ENCODE measurements at places on chromosomes 4 and X.

- no peak for DNase-seq
These were observed 48.3 kb downstream of the CD99L2 start for GRCh38 chrX:150849996-150850720.

DNA sequence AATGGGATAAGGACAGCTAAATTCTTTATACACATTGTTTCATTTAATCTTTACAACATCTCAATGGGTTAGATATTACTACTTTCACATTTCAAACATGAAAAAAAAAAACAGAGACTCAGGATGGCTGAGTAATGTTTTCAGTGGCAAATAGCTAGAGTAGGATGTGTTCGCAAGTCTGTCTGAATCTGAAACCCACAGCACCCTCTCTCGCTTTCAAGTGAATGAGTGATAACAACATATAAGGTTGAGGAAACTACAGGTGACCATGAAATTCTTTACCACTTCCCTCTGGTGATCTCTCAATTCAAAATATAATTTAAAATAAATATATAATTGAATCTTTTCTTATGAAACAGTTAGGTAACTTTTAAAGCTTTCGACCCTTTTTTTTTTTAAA is 162.6 kb downstream of the PRR32 start:
- DNase-seq = no peak

DNA sequence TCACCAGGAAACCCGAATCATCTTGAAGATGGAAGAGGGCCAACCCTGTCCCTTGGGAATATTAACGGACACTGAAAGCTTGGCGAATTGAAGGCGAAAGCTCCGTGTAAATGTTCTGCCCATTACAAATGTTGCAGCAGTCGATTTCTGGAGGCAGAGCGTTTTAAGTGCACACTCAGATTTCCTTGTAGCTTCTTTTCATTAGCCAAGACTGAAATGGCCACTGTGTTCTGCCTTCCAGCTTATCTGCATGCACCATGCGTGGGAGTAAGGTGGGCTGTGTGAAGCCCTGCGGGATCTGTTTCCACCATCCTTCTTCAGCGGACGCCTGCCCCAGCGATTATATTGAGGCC is 1.3 kb downstream of the SMIM20 start:
- DNase-seq = no peak

DNA sequence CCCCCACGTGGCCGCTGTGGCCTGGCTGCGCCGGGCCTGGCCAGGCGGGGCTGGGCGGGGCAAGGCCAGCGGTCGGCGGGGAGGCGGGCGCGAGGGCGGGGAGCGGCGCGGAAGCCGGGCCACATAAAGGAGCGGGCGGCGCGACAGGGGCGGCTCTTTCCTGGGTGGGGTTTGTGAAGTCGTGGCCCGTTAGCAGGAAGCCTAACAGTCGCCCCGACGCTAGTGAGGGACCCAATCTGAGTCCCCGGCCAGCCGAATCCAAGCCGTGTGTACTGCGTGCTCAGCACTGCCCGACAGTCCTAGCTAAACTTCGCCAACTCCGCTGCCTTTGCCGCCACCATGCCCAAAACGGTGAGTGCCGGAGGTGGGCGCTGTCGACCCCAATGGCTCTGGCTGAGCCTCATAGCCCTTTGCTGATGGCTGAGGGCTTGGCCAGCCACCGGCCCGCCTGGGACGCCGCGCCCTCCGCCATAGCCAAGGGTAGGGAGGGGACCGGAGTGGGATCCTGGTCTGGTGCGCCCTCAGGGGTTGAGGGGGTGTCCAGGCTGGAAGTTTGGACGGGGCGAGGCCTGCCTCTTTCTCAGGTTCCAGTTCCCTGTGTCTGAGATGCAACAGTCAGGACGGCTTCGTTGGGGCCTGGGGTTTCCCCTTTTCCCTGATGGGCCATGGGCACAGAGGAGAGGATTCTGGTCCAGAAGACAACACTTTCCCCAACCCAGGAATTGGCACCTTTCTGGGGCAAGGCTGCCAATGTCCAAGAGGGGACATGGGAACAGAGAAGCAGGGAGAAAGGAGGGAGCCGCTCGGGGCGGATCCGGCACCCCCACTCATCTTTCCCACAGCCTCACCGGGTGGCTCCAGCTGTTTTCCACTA is at the start of gene MSN:
TSS of gene MSN (plus strand) at position 152 of the 874 bp plus-strand sequence. CDS start at position 340, 188 bp downstream.
- DNase-seq = peak; percentile 37

DNA sequence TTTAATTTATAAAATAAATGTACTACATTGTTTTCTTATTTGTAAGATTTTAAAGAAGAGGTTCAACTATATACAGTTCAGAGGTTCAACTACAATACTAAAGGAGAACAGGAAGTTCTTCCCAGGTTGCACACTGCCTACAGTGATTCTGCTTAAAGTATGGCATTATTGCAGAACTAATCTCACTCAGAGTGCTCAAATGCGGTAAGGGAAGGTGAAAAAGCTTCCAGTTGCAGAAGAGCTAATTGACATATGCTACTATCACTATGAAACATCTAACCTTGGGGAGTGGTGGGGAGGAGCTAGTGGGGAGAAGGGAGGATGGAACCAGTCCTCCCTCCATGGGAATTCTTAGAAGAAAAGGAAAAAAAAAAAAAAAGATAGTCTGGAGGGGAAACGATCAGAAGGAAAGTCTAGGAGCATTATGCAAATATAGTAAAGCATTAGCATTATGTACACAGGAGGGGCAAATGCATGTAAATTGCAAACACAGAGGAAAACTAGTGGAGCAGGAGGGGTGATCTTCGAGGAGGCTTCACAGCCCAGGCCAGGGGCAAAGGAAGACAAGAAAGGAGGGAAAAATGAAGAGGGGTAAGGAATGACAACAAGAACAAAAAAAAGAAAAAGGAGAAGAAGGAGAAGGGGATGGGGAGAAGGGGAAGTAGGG is 32.0 kb upstream of the MMAA start:
- no peak for DNase-seq

GRCh38 chrX:131828482-131828881 is 194.6 kb upstream of the STK26 start:
- DNase-seq = no peak

DNA sequence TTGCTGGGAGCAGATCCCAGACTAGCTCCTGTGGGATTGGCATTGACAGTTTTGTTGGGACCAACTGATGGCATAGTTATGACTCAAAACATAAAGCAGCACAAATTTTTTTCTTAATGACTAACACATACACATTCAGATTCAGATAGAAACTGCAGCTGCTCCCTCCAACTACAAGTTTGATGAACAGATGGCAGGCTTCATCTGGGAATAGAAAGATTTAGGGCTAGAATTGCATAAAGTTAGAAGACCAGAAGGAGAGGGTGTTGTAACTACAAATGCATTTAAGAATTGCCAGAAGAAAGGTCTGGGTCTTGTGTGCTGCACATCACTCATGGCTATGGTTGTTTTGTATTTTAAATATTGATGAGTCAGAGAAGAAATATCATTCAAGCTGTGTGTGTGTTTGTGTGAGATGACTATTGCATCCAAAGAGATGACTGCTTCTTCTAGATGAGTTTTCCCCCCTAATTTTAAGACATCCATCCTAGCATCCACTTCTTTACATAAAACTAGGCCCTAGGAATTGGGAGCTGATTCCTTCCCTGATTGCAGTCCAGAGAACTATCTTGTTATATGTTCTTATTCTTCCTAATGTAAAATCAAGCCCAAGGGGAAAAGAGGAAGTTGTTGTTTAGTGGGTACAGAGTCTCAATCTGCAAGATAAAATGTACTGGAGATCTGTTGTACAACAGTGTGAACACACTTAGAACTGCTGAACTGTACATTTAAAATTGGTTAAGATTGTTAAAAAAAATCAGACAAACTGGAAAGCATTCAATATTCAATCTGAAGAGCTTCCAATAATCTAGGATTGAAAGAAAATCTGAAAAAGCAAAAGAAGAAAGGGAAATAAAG is 175.1 kb downstream of the PARM1 start:
- DNase-seq = no peak

GRCh38 chr4:721261-722168 is 15.9 kb downstream of the PCGF3 start:
- DNase-seq = no peak

GRCh38 chrX:145818186-145819113 is 821 bp downstream of the SLITRK2 start:
- no peak for DNase-seq

GRCh38 chr4:6526671-6527091 is 48.3 kb upstream of the MAN2B2 start:
- DNase-seq = no peak

GRCh38 chrX:25721564-25721963 is 416.6 kb upstream of the MAGEB18 start:
- no peak for DNase-seq

DNA sequence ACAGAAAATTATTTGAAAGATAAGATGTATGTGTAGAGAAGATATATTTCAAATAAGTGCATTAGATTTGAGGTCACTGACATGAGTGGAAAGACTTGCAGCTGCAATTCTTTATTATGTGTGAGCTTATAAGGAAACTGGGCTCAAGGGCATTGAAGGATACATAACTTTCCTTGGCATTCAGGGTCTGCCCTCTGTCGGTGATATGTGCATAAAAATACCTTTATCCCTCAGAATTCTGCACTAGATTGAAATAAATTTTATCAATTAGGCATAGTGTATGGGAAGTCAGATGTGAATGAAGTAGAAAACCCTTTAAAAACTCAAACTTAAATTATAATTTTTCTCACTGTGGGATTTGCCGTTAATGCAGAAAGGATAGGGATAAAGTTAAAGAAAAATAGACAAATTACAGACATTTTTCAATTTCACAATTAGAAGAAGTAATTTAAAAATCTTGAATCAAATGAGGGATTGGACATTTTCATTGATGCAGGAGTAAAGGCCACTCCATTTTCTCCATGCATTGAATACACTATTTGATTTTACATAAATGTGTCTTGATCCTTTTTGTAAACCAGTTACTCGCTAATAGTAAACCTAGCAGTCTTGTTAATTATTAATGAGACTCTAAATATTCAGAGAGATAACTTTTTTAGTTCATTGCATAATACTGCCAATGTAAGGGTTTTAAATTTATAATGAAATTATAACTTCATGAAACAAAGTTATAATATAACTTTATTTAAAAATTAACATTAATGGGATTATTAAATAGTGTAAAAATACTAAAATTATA is 21.0 kb upstream of the ETNPPL start:
- no peak for DNase-seq

GRCh38 chr4:178275671-178276360 is 833.6 kb upstream of the AGA start:
- DNase-seq = no peak

- DNase-seq = no peak
These were observed 33.6 kb upstream of the HEPH start for GRCh38 chrX:66130469-66130868.

GRCh38 chr4:24413311-24413784 is 171.0 kb downstream of the DHX15 start:
- DNase-seq = no peak

DNA sequence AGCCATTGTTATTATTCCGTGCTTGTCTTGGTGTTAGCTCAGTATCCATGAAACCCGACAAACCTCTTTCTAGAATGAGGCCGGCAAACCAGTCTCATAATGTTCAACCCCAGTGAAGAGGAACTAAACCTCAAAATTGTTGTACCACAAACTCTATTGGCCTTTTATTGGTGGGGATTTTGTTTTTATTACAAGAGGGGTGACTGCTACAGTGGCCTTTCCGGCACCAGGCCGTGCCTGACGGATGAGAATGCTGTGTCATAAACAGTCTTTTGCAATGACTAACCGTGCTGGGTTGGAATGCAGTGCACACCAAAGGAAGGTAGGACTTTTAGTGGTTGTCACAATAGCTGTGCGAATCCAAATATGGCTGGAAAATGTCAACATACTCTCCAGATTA is 60.8 kb downstream of the SHROOM2 start:
- DNase-seq = no peak

DNA sequence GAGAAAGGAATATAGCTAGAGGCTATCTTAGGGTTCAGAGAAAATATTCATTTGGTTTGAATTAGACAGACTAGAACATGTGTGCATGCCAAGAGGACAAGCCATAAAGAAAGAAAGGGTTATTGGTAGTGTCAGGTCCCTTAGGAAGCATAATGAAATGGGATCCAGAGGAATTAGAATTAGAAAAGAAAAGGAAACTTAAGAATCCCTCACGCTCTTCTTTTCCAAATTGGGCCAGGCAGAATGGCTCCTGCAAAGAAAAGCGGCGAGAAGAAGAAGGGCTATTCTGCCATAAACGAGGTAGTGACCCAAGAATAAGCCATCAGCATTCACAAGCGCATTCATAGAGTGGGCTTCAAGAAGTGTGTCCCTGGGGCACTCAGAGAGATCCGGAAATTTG is 4.9 kb upstream of the ABCG2 start:
- no peak for DNase-seq

DNA sequence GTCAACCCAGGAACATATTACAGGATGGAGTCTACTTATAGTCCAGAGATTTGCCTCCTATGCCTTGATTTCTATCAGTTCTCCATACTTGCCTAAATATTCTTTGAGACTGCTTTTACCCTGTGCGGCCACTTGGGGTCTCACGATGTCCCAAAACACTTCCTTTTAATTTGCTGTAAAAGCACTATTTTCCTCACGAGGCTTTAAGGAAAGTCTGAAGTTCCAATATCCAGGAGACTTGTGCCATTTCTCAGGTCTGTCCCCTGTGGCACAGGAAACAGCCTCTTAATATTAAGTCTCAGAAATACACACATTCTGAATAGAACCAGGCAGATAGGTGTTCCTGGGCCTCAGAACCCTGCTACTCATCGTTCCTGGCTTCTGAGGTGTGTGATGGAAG is 142.9 kb downstream of the TMEM164 start:
- no peak for DNase-seq

- DNase-seq = no peak
These were observed 75.5 kb downstream of the AMMECR1 start for GRCh38 chrX:110242371-110242770.

DNA sequence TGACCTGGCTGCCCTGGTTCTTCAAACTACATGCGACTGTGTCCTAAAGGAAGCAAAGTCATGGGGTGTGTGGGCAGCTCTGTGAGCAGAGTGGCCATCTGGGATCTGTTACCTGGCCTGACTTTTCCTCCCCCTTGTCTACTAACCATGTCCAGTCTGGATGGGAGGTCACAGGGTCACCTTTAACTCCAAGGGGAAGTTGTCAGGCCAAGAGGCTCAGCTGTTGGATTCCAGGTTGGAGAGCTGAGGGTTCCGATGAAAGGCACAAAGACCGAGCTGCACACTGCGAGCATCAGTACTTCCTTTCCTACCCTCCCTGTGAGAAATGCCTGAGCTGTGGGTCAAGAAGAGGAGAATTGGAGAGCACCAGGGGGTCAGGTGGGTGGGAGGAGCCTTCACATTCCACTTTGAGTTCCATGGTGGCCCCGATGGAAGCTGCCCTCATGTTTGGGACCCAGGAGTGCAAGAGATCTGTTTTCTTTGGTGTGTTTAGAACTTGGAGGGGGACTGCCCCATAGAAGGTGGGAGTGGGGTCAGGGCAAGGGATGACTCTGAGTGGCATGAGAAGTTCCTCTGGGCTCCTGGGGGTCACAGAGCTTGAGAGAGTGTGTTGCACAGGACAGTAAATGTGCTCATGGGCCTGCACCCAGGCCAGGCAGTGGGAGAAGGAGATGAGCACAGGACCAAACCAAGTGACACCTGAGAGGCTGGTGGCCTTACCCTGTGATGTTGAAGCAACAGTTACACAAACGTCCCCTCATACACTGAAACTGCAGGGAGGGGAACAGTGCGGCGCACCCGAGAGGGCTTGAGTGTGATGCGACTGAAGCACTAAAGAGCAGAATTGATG is 36.2 kb downstream of the RGS12 start:
- DNase-seq = no peak

- no peak for DNase-seq
These were observed 1537.8 kb upstream of the PABPC4L start for GRCh38 chr4:135739354-135739753.
